ENCODE measurements at places on chromosomes 4 and X.

GRCh38 chr4:148048598-148048997 lies 316.7 kb downstream of the ARHGAP10 start:
- DNase-seq = no peak

- DNase-seq = peak; percentile 26
These were observed 43.7 kb downstream of the MAGEA9 start for GRCh38 chrX:149825424-149825823.

GRCh38 chr4:165328101-165328425 lies 594 bp downstream of the MSMO1 start:
- DNase-seq = no peak

DNA sequence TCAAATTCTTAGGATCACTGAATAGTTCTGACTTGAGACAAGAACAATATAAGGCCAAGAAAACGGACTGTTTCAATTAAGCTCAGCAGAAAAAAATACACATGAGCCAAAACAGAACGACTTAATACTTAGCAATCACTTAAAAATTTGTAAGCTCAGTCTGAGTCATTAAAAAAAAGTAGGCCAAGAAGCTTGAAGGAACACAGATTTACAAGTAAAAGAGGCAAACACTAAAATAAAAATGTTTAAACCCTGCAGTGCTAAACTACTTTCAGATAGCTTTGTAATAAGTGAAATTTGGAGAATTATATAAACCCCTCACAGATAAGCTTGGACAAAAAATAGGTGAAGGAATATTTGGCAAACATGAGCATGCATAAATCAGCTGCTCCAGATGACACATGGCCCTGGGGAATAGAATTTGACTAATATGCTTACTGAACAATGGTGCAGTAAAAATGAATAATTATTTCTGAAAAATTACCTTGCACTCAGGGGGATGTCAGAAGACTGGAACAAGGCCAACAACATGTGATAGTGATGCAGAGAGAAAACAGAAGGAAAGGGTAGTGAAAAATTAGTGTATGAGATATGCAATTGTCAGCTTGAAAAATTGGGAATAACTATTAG lies 49.6 kb downstream of the LNX1 start:
- no peak for DNase-seq

- DNase-seq = no peak
These were observed 38.5 kb upstream of the PROM1 start for GRCh38 chr4:16122308-16122711.

- no peak for DNase-seq
These were observed 250.4 kb downstream of the GPM6A start for GRCh38 chr4:175561696-175562095.

DNA sequence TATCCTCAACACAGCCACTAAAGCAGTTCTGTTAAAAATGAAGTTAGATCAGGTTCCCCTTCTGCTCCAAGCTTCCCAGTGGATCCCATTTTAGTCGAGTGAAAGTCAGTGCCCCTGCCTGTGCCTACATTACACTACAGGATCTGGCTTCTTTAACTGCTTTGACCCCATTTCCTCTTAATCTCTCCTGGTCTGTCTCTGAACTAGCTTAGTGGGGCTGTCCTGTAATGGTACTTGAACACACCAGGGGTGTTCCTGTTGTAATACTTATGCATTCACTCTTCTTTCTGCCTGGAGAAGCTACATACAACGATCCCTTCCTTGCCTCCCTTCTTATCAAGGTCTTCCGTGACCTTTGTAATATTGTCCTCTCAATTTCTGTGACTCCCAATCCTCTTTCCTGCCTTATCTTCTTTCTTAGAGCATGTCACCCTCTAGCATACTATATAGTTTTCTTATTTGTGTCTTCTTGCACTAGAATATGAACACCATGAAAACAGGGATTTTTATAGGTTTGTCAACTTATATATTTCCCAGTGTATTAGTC lies 16.7 kb downstream of the ARSJ start:
- no peak for DNase-seq

- DNase-seq = no peak
These were observed 39.3 kb upstream of the CCNG2 start for GRCh38 chr4:77117721-77118120.

DNA sequence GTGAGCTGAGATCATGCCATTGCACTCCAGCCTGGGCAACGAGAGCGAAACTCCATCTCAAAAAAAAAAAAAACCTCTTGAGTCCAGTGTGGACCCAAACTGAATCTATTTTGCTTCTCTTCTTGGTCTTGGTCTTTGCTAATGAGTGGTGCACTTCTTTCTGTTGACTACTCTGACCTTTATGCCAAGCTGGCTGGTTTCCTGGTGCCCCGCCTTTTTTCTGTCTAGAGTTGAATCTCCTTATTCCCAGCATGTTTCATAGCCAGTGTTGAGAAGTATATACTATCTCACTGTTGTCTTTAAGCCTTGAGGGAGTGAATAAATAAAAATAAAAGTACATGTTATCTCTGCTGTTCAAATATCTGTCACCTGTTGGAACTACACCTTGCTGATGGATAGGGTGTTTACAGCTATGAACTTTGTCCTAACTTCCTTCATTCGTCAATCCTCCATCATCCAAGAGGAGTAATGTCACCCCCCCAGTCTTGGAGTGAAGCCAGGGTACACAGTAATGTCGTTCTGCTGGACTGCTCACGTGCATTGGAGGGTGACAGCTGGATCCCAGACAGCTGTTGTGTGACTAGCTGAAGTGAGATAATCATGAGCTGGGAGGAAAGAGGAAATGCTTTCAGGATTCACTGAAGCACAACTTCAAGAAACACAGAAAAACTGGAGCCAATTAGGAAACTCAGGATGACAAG lies 99.3 kb upstream of the PRKG2 start:
- DNase-seq = no peak

GRCh38 chrX:11733614-11734013 lies 24.4 kb upstream of the MSL3 start:
- DNase-seq = no peak

- no peak for DNase-seq
These were observed 18.3 kb upstream of the H2AZ1 start for GRCh38 chr4:99968330-99968729.

DNA sequence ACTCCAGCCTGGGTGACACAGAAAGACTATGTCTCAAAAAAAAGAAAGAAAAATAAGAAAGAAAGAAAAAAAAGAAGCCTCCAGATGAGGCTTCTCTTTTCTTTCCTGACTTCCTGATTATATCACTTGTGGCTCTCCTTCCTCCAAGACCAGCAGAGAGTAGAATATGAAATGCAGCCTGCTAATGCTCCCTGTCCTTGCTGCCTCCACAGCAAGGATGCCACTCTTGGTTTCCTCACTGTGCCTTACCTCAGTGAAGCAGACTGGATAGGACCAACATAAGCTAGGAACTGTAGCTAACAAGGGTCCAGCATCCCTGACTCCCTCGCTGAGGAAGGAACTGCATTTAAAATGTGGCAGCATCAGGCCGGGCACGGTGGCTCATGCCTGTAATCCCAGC lies 11.7 kb downstream of the SLC25A43 start:
- DNase-seq = no peak

DNA sequence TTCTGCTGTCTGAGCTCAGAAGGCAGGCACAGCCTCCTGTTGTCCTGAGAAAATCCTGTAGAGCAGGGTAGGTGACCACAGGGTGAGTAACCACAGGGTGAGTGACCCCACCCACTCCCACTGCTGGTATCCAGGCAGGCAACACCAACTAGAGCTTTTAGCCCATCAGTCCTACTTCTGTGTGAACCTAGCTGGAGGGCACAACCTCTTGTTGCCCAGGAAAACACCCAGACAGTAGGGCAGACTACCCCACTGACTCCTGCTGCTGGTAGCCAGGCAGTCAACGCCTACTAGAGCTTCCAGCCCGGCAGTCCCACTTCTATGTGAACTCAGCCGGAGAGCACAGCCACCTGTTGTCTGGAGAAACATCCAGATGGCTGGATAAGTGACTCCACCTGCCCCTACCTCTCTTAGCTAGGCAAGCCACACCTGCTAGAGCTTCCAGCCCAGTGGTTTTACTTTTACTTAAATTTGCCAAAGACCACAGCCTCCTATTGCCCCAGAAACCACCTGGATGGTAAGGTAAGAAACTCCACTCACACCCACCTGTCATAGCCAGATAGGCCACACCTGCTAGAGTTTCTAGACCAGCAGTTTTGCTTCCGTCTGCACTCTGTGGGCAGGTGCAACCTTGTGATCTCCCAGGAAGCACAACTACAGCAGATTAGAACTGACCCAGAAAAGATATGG lies 371.6 kb downstream of the INPP4B start:
- DNase-seq = no peak

DNA sequence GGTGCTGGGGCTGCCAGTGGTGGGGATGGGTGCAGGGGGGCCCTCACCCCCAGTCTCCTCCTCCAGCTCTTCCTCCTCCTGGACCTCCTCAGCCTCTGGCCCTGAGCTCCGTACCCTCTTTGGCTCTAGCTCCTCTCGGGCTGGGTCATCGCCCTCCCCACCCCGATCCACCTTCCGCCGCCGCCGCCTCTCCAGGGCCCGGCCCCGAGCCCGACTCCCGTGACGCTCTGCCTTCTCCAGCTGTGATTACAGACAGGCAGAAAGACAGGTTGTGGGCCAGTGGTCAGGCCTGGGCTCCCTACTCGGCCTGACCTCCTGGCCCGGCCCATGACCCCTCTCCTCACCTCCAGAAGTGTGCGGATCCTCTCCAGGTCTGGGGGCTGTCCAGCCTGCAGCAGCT lies 31.9 kb downstream of the KDM5C start:
- DNase-seq = no peak

GRCh38 chrX:118562582-118563164 lies 67.1 kb downstream of the DOCK11 start:
- DNase-seq = no peak

DNA sequence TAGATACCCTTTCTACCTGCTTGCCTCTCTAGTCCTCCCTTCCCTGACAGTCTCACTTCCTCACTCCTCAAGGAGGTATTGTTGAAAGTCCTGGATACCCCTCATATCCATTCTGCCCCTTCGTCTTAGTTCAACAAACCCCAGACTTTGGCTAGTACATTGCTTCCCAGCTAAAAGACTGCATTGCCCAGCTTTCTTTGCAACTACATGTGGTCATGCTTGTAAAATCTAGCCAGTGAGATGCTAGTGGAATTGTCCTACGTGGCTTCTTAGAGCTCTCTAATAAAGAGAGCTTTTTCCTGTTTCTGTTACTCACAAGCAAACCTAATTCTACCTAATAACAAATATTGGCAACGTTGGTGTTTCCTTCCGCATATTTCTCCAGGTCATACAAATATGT lies 237.9 kb upstream of the PSAPL1 start:
- DNase-seq = no peak

- no peak for DNase-seq
These were observed 5.4 kb upstream of the NEUROG2 start for GRCh38 chr4:112521123-112522023.

DNA sequence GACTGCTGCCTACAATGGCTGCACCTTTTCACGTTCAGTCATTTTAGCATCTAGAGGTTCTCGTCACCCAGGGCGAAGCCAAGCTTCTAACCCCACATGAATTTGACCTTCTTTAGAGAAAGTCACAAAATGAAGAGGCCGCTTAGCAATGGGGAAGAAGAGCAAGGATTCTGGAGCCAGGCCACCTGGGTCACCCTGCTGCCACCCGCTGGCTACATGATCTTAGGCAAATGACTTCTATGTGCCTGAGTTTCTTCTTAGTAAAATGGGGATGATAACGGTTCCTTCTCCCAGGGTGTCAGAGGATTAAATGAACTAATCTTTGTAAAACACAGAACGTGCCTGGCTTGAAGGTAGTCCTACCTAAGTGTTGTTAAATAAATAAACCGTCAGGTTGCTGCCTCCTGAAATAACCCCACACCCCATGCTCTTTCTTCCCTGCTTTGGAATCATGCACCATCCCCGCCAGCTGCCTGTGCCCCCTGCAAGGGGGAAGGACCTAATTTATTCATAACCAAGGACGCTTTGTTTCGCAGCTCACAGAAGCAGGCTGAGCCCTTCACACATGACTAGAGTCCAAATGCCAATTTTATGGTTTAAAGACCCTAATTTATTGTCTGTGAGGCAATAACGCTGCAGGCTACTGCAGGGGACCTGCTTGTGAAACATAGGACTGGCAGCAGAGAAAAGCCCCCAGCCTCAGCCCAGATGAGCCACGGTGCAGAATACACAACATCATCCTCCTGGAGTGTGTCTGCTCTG lies 28.6 kb upstream of the NSG1 start:
- DNase-seq = no peak

- no peak for DNase-seq
These were observed 19.9 kb downstream of the PGRMC2 start for GRCh38 chr4:128267745-128268144.

DNA sequence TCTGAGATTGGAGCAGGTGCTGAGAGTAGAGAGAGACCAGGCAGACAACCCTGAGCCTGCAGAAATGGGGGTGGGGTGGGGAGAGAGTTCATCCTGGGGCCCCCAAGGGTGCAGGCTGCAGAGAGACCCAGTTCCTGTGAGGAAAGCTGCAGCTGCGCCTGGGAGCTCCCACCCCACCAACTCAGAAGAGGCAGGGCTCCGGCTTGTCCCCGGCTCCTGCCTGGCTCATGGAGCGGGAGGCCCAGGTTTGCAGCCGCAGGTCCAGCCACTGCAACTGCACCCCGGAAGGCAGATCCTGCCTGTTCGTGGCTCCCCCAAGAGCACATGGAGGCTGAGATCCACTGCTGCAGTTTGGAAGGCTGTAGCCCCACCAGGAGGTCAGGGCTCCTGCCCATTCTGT lies 44.2 kb upstream of the DGKK start:
- no peak for DNase-seq

GRCh38 chr4:56531149-56531770 lies 25.7 kb downstream of the ARL9 start:
- DNase-seq = no peak

- DNase-seq = peak; percentile 31
These were observed 73.8 kb upstream of the FREM3 start for GRCh38 chr4:143773998-143774895.

DNA sequence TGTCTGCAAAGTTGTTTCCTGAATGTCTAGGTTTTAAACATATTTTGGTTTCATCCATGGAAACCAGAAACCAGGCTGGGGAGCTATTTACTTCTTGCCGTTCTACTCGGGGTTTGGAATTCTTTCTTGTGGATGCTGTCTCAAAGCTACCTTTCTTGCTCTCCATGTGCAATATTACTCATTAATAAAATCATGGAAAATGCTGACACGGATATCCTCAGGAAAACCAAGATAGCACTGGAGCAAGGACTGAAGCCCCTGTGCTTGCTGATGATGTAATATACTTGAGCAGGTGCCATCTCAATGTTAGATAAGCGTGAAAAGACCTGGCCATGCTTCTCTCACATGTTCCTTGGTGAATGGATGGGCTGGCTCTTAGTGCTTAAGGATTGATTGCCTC lies 41.5 kb upstream of the HPF1 start:
- no peak for DNase-seq

- DNase-seq = no peak
These were observed 173.2 kb upstream of the FAM9B start for GRCh38 chrX:9207142-9207541.

DNA sequence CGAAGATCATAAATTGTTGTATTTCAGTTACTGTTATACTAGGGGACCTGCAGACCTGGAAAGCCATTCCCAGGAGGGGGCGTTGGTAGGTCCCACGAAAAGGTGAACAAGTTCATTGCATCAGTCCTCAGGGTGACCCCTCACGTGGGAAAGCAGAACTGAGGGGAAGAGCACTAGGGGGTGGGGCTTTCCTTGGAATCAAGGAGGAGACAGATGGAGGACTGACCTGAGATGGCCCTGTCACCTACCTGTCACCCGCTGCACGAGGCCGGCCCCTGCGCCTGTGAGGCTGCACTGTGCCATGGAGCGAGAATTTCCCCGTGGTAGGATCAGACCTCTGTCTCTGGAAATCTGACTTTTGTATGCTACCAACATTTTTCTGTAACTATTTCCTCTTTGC lies 41.8 kb upstream of the CLDN24 start:
- DNase-seq = no peak

All from stimulated activated naive CD8-positive, alpha-beta T cell treated with anti-CD3 and anti-CD28 coated beads, Interleukin-15, amount 100 ng/mL, for 72 hours (primary cell).